Panc1 (cell line): ENCODE measurements at places on chromosomes 16 and 17. TPM values are rescaled to one million over a fixed set of nuclear protein-coding genes. Genes with fewer than 3 reads are reported as not detected.

The CNGB1 gene
- total RNA-seq: not detected

The C17orf113 gene
- 0.74 TPM for total RNA-seq

The RCVRN gene
- not detected for total RNA-seq

The GSE1 gene
- total RNA-seq: 97.5 TPM

The DNAAF8 gene
- 2.3 TPM for total RNA-seq

The ENPP7 gene
- not detected for total RNA-seq

The PARN gene
- total RNA-seq: 57.8 TPM

The SLFN14 gene
- total RNA-seq: not detected

The KCNH4 gene
- 1.5 TPM for total RNA-seq

The SHMT1 gene
- 21.7 TPM for total RNA-seq

The SLC47A2 gene
- not detected for total RNA-seq

The NACA2 gene
- not detected for total RNA-seq

The LITAFD gene
- not detected for total RNA-seq

The PRR15L gene
- total RNA-seq: 0.18 TPM

The TBC1D3H gene
- total RNA-seq: not detected

The TBX2 gene
- 35.6 TPM for total RNA-seq

The ZFPM1 gene
- total RNA-seq: 3.9 TPM

The DVL2 gene
- 84.2 TPM for total RNA-seq

The MYL4 gene
- total RNA-seq: 0.49 TPM

The IGF2BP1 gene
- total RNA-seq: 109 TPM

The DGKE gene
- 19.1 TPM for total RNA-seq

The GLP2R gene
- total RNA-seq: 0.08 TPM

The SSH2 gene
- 30.6 TPM for total RNA-seq

The OMG gene
- not detected for total RNA-seq

The TRPV3 gene
- 0.31 TPM for total RNA-seq

The EIF1 gene
- 747 TPM for total RNA-seq

The CCDC200 gene
- total RNA-seq: not detected

The CACNG3 gene
- total RNA-seq: not detected

The KREMEN2 gene
- total RNA-seq: 10.8 TPM

The TEDC2 gene
- 25.0 TPM for total RNA-seq

The ITGA2B gene
- 2.4 TPM for total RNA-seq

The CD300E gene
- total RNA-seq: not detected

The BRIP1 gene
- total RNA-seq: 9.4 TPM

The ATP2A1 gene
- total RNA-seq: 2.9 TPM

The DOK4 gene
- 6.8 TPM for total RNA-seq

The RNF222 gene
- not detected for total RNA-seq

The AOC3 gene
- total RNA-seq: 0.21 TPM

The KRT40 gene
- not detected for total RNA-seq
